ENCODE measurements at places on chromosomes 11 and 22.

DNA sequence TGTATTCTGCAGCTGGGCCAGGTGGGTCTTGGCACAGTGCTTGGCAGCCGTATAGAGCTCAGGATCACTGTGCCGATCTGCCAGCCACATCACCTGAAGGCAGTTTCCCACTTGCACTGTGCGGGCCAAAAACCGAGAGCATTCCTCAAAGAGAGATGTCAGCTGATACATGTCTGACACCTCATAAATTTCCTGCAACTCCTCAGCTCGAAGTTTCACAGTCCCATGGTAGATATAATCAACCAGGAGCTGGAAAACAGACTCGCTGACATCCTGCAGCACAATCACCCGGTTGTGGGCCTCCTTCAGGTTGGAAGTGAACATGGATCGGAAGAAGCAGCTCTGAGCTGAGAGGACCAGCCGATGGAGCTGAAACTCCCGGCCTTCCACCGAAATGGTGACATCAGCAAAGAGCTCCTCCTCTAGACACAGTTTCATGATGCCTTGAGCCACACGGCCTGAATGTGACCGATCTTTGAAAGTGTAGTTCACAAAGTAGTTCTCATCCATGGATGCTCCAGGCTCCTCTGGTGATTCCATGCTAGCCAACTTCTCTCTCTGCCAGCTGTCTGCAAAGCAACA, 1.2 kb downstream of the KBTBD4 start:
- peaks cover 77% of the 10 kb centered on the region for H3K36me3 ChIP-seq
- no peak for DNase-seq
- H3K4me1 ChIP-seq, result peaks cover 5% of the 10 kb centered on the region

DNA sequence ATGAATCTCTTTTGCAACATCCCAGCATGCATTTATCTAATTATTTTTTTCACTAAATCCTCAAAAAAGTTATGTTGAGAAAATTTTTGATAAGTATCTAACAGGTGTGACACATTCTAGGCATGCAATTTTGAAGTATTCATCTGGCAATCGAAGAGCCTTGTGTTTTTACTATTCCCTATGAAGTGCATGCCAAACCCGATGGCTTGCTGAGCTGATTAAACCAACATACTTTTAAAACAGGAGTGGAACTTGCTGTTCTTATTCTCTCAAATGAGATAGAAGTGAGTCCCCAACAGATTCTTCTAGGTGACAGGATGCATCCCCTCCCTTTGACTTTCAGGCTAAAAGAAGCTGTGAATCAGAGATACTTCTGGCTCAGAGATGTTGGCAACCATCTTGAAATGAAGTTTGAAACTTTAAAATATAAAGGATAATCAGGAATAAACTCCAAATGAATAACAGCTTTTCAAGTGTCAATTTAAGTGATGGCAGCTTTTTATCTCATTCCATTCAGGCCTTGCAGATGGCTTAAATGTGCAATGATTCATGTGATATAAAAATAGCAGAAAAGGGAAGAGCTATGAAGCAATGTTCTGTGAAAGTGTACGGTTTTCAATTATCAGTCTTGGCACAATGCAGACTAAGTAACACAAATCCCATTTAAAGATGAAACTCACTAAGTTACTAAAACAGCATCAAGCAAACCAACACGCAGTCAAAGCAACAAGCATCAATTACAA, 67.7 kb downstream of the APOL5 start:
- H3K4me3 ChIP-seq, result no peak overlapping the region
- H3K36me3 ChIP-seq, result peaks cover 16% of the 10 kb centered on the region

- no peaks in the 10 kb centered on the region for H3K27me3 ChIP-seq
- no peak overlapping the region for H3K27ac ChIP-seq
- H3K4me3 ChIP-seq, result no peak overlapping the region
- no peak for DNase-seq
- no peaks in the 10 kb centered on the region for H3K4me1 ChIP-seq
These were observed 12.2 kb upstream of the DCHS1 start for GRCh38 chr11:6667733-6668374.

DNA sequence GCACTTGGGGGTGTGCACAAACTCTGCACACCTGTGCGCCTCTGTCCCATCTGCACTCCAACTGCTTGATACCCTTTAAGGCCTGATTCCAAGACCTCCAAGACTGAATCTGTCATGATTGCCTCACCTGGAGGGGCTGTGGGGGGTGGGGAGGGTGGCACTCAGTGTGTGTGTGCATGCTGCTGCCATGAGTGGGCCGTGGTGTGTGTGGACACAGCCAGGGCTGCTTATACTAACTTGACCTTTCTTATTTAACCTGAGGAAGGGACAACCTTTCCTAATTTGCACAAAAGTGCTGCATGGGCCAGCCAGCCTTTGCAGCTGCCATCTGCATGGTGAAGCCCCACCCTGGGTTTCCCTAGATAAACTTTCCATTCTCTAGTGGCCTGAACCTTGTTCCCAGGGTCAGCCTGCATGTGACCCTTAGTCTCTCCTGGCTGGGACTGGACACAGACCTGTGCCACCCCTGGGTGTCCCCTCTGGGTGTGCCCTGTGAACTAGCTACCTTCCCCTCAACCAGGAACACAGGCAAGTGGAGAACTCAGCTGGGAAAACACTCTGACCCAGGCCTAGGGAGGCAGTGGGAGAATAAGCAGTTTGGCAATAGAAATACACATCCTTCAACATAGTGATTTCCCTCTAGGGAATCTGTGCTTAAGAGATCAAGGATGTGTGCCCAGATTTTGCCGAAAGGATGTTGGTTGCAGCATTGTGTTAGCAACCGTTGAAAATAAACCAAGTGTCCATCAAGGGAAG, 45.4 kb upstream of the DKK3 start:
- H3K27ac ChIP-seq, result no peak overlapping the region
- no peaks in the 10 kb centered on the region for H3K36me3 ChIP-seq
- DNase-seq, result no peak
- H3K27me3 ChIP-seq, result no peaks in the 10 kb centered on the region
- H3K4me1 ChIP-seq, result no peaks in the 10 kb centered on the region

DNA sequence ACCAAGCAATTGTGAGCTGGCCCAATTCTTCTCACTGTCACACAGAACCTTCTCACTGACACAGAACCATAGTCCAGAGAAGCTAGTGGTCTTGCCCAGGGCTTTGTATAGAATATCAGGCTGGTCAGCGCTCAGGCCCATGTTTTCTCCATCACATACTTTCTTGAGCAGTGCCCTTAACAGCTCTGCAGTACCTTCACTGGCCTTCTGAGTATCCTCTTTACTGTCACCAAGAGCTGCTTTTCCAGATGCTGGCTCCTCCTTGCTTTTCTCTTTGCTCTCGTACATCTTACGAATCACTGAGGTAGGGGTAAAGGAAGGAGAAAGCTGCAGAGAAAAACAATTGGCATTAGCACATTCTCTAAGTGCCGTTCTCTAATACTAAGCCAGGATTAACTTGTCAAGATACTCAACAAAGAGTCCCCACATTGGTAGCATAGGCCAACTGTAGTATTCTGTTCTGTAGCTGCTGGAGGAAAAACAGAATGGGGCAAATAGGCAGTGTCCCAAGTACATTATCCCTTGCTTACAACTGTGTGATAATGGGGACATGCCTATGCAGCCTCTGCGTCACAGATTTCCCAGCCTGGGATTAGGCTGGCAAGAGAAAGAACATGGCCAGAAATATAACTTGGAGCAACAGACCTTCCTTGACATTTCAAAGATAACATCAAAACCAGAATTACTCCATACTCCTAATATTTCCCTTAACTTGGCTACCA, 43.5 kb downstream of the DRG1 start:
- peaks cover 48% of the 10 kb centered on the region for H3K36me3 ChIP-seq
- DNase-seq, result no peak
- H3K27me3 ChIP-seq, result no peaks in the 10 kb centered on the region
- no peaks in the 10 kb centered on the region for H3K4me1 ChIP-seq

- no peaks in the 10 kb centered on the region for H3K4me1 ChIP-seq
- H3K27ac ChIP-seq, result no peak overlapping the region
- no peak for DNase-seq
These were observed 6.0 kb upstream of the OR10D3 start for GRCh38 chr11:124176925-124177715.
